ENCODE measurements at places on chromosomes 2 and 18.

DNA sequence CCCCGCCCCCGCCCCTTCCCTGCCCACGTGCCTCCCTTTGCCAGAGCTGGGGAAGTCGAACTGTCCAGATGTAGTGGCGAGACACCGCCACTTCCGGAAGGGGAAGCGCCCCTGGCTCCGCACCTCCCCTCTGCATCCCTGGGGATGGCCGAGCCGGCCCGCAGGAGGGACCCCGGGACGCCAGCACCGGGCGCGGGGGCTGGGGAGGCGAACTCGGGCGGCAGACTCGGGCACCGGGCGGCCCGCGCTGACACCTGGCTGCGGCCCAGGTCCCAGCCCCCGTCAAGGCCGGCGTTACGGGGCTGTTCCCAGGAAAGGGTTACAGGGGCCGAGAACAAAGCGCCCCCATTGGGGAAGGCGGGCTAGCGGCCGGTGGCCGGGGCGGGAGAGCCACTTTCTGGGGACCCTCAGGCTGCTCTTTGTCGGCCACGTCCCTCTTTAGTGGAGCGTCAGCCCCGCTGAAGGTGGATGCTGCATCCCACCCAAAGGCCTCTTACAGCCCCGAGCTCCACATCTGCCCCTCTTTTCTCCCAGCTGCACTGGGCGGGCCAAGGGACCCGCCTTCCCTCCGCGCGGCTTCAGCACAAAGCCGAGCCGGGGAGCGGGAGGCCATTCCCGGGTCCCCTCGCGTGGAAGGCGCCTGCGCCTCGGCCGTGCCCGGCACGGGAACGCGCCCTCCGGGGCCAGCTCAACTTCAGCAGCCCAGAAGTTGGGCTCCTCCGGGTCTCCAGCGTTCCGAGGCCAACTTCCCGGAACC, 1.3 kb downstream of the SDC1 start:
- DNase-seq = no peak

- DNase-seq = no peak
Measured at GRCh38 chr2:44579115-44579836, 217.5 kb downstream of the CAMKMT start.

GRCh38 chr2:133673305-133673905, 105.1 kb upstream of the NCKAP5 start:
- no peak for DNase-seq

GRCh38 chr18:68284236-68284780, 430.6 kb downstream of the TMX3 start:
- no peak for DNase-seq

DNA sequence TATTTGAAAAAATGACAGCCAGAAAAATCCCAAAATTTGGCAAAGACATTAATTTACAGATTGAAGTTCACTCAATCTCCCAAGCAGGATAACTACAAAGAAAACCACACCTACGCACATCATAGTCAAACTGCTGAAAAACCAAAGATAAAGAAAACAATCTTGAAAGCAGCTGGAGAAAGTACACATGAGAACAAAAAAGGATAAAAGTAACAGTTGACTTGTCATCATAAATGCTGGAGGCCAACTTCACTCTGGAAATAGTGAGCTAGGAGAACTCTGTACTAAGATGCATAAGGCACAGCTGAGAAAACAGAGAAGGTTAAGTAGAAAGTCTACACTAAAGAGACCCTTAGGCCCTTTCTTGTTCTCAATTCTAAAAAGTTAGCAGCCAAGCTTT, 73.1 kb downstream of the TLK1 start:
- no peak for DNase-seq

DNA sequence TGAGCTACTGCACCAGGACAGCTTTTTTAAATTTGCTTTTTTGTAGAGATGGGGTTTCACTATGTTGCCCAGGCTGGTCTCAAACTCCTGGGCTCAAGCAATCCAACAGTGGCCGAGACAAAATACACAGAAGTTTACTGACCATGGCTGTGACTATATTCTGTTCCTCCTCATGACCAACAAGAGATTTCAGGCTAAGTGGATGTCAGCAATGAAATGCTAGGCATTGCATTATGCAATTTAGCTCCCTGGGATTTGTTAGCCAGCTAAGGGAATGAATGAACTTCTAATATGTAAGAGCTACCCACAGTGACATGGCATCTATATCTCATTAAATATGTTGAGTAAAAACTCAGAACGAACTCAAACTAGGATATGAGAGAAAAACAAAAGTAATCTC, 81.9 kb upstream of the MBOAT2 start:
- no peak for DNase-seq

- peak; percentile 51 for DNase-seq
Measured at GRCh38 chr2:160994141-160995002, 165.9 kb upstream of the TANK start.

DNA sequence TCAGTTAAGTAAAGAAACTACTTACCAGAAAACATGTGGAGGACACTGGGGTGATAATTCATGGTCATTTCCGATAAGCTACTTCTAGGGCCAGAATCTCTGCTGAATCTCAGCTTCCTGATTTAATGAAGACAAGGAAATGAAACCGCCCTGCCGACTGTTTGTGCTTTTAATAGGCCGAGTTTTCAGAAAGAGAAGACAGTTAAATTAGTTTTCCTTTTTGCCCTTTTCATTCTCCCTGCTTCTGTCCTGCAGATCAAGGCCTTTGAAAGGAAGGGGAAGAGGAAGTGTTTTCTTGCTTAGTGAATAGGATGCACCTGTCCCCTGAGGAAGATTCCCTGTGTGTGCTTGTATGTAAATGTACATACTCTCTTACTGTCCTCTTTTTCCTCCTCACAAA, 126.6 kb downstream of the SH3RF3 start:
- DNase-seq = no peak

All from effector CD8-positive, alpha-beta T cell (primary cell).